ENCODE measurements at places on chromosomes 7 and 10. TPM values are rescaled to one million over a fixed set of nuclear protein-coding genes. Genes with fewer than 3 reads are reported as not detected.
A peak's percentile ranks its signal among the peaks of the same experiment; 100 is the strongest.

Gene ZPBP
- total RNA-seq, result not detected

Gene CALHM1
- total RNA-seq, result not detected

DNA sequence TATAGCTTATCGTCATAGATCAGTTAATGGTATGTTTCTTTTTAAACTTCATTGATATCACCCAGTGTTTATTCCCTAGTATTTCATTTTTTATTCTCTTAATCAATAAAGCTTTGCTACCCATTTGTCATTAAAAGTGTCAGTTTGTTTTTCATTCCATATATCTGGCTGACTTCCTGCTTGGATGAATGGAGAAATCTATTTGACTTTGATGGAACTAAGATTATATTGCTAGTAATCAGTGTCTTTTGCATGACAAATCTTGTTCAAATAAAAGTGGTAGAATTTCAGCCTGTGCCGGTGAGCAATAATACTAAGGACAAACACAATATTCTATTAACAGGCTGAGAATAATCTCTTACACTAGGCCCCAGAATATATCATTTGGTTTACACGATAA lies 203.3 kb downstream of the SEC23IP start:
- no peak for ATAC-seq

GRCh38 chr10:133170092-133170491 lies 10.1 kb downstream of the KNDC1 start:
- no peak for ATAC-seq

DNA sequence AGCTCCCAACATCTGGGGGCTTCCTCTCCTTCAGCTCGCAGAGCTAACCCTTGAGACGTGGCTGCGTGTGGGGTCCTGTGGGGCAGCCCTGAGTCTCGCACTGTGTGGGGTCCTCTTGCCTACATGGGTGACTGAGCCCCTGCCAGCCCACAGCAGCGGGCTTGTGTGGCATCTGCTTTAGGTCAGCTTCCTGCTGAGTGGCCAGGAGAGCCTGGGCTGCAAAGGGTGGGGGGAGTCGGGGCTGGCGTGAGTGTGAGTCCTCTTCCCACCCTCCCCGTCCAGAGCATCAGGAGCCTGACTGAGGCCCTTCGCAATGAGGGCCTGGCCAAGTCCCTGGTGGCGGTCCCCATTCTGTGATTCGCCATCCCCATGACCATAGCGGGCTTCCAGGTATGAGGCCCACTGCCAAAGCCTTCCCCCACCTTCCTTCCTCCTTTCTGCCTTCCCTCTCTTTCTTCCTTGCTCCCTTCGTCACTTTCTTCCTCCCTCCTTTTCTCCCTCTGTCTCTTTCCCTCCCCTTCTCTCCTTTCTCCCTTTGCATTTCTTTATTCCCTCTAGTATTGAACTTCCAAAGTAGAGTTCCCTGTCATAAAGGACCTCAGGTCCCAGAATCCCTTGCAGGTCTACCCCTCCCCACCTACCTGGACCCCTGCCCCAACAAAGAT lies 85.2 kb downstream of the CDH23 start:
- no peak for ATAC-seq

DNA sequence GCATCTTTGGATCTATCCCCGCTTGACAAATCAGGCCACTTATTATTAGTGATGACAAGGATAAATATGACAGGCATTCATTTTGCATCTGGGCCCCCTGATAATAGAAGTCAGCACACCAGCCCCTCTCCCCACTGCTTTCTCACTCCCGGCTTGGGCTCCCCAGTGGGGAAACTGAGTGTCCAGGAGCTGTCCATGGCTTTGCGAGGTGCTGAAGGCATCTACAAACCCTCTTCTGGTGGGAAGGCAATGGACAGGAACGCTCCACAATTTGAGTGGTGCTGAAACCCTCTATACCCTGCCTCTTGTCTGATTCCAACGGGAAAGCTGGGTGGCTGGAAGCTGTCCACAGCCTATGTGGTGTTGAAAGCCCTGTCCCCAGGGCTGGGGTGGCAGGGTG lies 61.7 kb upstream of the PCBD1 start:
- no peak for ATAC-seq

Gene TUBAL3
- total RNA-seq, result not detected

DNA sequence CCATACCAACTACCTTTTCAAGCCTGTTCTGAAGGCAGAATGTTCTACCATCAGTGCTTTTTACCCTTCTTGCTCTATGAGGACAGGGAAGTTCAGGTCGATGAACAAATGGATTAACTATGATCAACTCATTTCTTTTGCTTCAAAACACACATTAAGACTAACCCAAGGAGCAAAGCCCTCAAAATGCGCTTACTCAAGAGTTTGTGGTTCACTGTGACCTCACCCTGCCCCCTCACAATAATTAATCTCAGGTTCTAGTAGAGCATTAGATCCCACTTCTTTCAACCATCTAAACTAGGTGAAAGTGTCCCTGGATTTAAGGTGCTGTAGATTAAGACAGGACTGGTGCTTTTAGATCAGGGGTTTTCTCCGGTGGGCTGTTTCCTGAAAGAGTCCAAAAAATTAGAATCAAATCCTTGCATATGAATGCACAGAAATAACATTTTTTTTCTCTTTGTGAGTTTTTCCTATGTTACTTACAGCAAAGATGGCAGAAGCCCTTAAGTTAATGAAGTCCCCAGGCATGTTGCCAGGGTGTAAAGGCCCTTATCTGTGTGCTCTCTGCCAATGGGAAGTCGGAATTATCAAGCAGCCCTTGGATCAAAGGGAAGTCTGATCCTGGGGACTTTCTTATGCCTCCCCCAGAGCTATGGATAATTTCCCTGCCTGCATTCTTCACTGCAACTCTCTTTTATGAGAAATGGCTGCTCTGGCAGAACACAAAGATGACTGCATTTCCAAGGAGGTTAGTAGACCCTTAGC lies 205.5 kb upstream of the STK17A start:
- ATAC-seq, result no peak

Gene H2BK1
- total RNA-seq, result not detected

Gene EGFR
- not detected for total RNA-seq

DNA sequence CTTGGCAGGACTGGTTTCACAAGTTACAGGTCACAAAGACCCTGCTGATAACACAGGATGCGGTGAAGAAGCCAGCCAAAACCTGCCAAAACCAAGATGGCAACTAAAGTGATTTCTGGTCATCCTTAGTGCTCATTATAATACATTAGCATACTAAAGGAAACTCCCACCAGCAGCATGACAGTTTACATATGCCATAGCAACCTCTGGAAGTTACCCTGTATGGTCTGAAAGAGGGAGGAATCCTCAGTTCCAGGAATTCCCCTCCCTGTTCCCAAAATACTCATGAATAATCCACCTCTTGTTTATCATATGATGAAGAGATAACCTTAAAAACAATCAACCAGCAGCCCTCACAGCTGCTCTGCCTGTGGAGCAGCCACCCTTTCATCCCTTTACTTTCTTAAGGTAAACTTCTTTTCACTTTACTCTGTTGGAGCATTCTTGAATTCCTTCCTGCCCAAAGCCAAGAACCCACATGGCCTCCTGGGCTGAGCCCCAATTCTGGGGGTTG lies 21.9 kb downstream of the DPY19L1 start:
- ATAC-seq, result no peak

DNA sequence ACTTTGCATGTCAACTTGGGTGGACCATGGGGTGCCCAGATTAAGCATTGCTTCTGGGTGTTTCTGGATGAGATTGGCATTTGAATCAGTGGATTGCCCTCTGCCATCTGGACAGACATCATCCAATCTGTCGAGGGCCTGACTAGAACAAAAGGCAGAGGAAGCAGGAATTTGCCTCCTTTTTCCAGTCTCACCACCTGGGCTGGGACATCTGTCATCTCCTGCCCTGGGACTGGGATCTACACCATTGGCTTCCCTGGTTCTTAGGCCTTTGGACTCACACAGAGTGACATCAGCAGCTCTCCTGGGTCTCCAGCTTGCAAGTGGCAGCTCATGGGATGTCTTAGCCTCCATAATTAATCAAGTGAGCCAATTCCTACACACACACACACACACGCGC lies 10.3 kb downstream of the SLC13A4 start:
- no peak for ATAC-seq

DNA sequence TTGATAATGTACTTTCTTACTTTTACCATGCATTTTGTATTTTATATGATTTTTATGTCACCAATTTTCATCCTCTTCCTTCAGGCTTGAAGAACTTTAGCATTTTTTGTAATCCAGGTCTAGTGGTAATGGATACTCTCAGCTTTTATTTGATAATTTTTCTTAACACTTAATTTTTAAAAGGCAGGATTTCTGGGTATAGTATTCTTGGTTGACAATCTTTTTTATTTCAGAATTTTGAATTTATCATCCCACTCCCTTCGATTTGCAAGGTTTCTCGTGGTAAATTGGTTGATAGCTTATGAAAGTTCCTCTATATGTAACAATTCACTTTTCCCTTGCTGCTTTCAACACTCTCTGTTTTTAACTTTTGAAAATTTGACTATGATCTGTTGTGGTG lies 363.7 kb downstream of the HTR7 start:
- no peak for ATAC-seq

Gene TMEM178B
- total RNA-seq, result 1.7 TPM

DNA sequence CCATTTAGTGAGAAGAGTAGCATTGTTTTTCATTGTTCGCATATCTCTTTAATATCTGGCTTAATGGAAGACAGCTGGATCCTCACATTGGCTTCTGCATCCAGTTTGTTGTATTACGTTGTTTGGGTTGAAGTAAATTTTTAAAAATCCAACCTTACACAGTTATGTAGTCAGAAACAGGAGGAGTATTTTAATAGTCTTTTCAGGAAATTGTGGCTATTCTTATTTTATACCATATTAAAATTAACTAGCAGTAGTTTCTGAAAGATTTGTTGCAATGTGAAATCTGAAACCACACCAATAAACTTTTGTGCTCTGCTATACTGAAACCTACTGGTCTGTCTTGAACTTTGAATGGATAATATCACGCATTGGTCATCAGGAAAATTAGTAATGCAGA lies 27.9 kb downstream of the MYPN start:
- ATAC-seq, result no peak

DNA sequence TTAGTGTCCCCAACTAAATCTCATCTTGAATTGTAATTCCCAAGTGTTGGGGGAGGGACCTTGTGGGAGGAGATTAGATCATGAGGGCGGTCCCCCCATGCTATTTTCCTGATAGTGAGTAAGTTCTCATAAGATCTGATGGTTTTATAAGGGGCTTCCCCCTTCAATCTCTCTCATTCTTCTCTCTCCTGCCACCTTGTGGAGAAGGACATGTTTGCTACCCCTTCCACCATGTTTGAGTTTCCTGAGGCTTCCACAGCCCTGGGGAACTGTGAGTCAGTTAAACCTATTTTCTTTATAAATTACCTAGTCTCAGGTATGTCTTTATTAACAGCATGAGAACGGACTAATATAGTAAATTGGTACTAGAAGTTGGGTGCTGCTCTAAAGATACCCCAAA lies 365.6 kb downstream of the ANKRD7 start:
- ATAC-seq, result no peak

Gene PAX4
- total RNA-seq, result not detected

Gene TTYH3
- 14.3 TPM for total RNA-seq

Gene PLEKHS1
- not detected for total RNA-seq

- no peak for ATAC-seq
These were observed 126.8 kb upstream of the SEM1 start for GRCh38 chr7:96836456-96836855.

Gene NPY
- total RNA-seq, result not detected

DNA sequence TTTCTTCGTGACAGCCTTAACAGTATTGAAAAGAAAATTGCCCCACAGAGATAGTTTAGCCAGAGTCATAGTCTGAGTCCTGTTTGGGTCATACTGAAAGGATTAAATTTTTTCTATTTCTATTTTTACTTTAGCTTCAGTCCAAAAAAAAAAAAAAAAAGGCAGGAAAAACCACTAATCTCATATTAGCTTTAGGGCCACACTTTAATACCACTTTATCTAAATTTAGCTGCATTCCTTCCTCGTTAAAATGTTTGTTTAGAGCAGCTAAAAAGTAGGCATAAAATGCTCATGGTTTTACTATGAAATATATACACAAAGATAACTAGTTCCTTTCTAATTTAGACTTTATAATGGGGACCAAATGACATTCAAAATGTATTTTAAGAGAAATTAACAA lies 216.5 kb upstream of the TMEM196 start:
- ATAC-seq, result no peak

DNA sequence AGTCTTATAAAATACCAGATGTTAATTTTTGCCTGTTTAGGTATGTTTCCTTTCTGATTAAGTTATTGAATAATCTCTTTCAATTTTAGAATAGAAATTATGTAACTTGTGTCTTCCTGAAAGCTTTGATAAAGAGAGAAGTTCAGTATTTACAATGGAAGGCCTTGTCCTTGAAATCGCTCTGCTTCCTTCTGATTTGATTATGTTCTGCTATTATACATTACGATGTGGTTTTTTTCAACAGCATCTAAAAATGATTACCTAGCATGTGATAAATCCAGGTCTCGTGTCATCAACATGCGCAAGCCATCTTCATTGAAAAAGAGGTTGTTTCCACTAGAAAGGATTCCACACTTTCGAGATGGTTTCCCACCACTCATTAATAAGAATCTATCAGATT lies 96.5 kb upstream of the SLC26A5 start:
- no peak for ATAC-seq

GRCh38 chr10:45373576-45374349 lies at the start of gene ALOX5:
ALOX5 (plus strand) TSS chr10:45374216; CDS start chr10:45374280, 64 bp downstream.
- peak; percentile 64 for ATAC-seq

Gene SLC16A9
- total RNA-seq, result 2.2 TPM

DNA sequence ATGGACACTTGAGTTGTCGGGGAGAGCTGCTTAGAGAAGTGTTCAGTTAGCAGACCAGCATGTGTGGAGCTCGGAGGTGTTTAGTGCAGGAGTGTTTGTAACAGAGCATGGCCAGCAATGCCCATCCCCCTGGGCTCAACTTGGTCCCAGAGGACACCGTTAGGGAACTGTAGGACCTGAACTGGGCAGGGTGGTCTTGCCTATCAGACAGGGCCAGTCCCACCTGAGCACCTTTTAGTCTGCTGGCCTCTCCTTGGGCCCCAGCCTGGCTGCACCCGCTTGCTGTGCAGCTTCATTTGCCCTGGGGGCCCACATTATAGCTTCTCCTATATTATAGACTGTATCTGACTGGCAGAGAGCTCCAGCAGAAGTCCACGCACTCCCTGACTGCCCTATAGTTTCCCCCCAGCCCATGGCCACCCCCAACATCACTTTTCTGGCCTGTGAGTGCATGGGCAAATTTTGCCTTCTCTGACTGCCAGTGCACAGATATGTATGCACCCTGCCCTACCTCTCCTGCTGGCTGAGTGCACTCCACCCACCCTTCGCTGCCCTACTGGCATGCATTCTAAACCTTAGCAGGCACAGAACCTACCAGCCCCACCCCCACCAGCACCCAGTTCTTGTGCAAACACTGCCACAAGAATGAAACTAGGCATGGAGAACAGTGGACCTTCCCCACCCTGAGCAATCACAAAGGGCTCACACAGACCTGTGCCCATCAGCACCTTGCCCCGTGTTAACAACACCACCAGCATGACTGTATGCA lies 1030.6 kb upstream of the GHITM start:
- ATAC-seq, result no peak

Gene PROSER2
- total RNA-seq, result 1.6 TPM

Gene SLC26A3
- total RNA-seq, result not detected

Measured in activated T-helper 17 cell treated with anti-CD3 and anti-CD28 coated beads, Interleukin-2, amount 50 U/mL, for 72 hours (primary cell).